Brain (organoid and tissue), 16 donors: ENCODE measurements at places on chromosomes 2 and 18. TPM values are rescaled to one million over a fixed set of nuclear protein-coding genes. Genes with fewer than 3 reads are reported as not detected.
A peak's percentile ranks its signal among the peaks of the same experiment; 100 is the strongest.

DNA sequence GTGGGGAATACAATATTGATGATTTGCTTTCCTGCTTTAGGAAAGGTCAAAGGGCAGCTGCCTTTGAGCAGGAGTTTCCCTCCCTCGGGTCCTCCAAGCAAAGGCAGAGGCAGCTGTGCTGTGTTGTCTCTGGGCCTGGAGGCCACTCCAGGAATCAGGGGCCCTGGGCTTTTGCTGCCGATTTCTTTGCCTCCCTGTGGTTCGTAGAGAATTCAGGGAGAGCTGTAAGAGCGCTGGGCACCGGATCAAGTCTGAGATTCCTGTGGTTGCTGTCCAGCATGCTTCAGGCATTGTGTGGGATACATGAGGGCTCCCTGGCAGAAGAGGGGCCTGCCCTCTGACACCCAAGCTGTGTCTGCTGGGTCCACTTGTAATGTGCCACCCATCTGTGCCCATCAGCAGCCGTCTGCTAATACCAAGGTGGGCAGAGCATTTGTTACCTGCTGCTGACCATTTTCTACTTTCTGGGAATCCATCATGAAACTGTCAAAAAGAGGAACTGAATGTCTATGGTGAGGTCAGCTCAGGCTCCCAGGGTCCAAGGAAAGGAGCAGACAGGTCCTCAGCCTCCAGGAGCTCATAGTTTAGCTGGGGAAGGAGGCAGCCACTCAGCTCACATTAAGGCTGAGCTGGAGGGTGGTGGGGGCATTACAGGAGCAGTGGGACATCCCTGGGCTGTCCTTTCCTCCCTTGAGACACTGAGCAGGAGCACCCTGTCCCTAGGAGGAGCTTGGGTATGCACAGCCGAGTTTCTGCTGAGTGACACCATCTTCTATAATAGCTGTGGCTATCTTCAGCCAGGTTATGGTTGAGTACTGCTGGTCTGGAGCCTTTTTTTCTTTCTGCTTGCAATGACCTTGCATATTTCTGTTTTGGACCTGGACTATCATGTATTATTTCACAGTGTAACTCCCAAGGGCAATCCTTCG lies 68.5 kb downstream of the CTIF start:
- DNase-seq, result peak; percentile 30

DNA sequence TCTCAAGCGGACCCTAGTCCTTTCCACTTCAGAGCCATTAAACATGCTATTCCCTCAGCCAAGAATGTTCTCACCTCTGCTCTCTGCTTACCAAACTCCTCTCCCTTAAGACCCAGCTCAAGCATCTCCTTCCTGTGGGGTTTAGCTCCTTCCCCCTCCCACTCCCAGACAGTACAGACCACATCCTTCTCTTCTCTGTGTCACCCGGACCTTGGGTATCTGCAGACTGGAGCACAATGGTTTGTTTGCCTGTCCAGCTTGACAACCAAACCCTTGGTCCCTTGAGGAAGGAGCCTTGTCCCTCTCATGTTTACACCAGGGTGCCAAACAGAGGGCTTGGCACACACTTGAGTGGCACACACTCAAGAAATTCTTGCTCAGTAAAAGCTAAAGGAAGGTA lies 4.1 kb upstream of the CD8A start:
- DNase-seq, result no peak

GRCh38 chr18:22667156-22667555 lies 249.4 kb upstream of the CTAGE1 start:
- no peak for DNase-seq

DNA sequence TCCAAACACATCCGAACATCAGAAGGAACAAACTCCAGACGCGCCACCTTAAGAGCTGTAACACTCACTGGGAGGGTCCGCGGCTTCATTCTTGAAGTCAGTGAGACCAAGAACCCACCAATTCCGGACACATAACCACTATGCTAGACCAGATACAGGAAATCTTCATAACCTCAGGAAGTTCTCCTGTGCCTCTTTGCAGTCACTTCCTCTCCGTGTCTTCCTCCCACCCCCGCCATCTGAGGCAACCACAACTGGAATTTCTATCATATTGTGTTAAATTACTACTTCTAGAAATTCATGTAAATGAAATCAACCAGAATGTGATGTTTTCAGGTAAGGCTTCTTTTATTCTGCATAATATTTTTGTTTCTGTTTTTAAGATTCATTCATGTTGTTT lies 631.0 kb upstream of the NXPH2 start:
- DNase-seq, result no peak

- no peak for DNase-seq
Measured at GRCh38 chr2:231360881-231361371, 34.6 kb upstream of the B3GNT7 start.

DNA sequence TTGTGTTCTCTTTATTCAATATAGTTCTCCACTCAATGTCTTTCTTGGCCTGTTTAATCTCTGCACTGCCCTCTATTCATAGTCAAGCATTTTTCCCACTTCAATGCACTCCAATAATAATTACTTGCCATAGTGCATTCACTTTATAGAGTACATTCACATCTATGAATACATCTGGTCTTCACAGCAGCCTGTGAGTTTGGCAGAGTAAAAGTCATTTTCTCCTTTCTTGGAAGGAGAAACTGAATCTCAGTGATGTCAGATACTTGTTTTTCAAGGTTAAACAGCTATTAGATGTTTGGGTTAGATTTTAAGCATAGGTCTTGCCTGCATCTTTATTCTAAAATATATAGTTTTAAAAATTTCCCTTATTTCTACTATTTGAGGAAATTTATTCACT lies 373.2 kb downstream of the TRIB2 start:
- no peak for DNase-seq

GRCh38 chr2:11562011-11562410 lies 28.2 kb downstream of the GREB1 start:
- DNase-seq, result no peak

DNA sequence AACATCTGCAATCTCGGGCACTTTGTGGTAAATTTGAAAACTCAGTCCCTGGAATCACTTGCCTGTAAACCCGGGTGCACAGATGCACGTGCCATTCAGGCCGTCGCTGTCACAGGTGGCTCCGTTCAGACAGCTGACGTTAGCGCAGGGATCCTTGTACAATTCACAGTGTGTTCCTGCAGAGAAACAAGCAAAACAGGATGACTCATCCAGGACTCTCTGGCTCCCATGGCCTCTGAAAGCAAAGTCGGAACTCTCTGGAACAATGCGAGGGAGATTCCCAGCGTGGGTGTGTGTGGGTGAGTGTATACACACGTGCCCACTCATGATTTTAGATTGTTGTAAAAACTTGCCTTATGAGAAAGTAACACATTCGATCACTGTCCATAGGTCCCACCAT lies 136.1 kb upstream of the PID1 start:
- no peak for DNase-seq

GRCh38 chr2:58065248-58065647 lies 18.6 kb downstream of the VRK2 start:
- no peak for DNase-seq

GRCh38 chr2:191840921-191841320 lies 6.0 kb downstream of the CAVIN2 start:
- DNase-seq, result no peak

DNA sequence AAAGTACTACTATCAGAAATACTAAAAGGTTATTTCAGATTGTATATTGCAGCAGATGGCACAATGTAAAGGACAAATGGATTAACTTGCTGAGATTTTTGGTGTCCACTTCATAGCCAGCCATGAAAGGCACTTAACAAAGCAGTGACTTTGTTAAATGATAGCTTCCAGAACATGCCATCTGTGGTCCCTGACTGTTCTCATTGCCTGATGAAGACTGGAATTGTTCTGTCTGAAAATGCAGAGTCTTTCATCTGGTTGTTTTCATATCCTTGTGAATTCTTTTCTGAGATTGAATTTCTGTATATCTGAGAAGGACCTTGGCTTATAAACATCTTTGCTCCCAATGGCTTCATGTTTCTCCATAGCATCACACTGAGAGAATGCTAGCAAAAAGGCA lies 44.4 kb upstream of the LRRTM1 start:
- no peak for DNase-seq

DNA sequence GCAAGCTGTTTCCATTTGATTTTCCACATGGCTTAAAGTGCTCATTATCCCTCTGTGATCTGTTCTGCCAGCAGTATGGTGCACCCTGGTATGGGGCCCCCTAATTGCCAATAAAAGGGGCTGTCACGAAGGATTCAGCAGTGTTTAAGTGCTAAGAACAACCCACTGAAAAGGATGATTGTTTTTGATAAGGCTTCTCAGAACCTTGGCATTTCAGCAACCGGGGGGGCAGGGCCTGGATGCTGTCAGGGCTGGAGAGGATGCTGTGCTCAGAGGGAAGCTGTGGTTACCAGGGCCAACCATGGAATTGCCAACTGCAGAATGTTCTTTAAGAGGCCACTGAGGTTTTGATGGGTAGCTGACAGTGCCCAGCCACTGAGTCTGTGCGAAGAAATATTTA lies 117.8 kb downstream of the CTIF start:
- peak; percentile 90 for DNase-seq

- DNase-seq, result no peak
Measured at GRCh38 chr2:145066151-145066661, 546.3 kb upstream of the ZEB2 start.

DNA sequence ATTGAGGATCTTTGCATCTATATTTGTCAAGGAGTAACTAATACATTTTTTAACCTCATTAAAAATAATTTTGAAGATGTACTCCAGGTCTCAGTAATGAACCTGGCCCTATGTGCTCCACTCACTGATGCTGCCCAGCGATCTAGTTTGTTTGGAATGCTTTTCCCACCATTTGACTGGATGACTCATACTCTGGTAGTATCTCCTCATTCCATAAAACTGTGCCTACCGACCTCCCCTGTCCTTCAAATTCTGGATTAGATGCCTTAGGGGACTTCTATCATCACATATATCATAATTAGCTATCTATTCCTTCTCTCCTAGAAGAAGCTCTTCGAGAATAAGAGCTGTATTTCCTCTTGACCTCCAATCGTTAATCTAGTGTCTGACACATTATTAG lies 83.8 kb downstream of the FAM117B start:
- no peak for DNase-seq

- no peak for DNase-seq
Measured at GRCh38 chr2:3193443-3194330, 183.9 kb downstream of the EIPR1 start.

GRCh38 chr18:48770243-48770642 lies 180.5 kb downstream of the SMAD7 start:
- no peak for DNase-seq

DNA sequence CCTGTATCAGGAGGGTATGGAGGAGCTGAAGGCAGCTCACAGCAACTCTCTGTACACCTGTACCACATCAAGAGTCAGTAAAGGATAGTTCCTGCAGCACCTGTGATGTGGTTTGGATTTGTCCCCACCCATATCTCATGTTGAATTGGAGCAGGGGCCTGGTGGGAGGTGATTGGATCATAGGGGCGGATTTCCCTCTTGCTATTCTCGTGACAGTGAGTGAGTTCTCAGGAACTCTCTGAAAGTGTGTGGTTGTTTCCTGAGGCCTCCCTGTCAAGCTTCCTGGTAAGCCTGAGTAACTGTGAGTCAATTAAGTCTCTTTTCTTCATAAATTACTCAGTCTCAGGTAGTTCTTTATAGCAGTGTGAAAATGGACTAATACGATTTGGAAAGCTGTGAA lies 28.9 kb downstream of the OSBPL1A start:
- DNase-seq, result no peak

GRCh38 chr2:20913491-20913890 lies 90.6 kb upstream of the LDAH start:
- no peak for DNase-seq

- no peak for DNase-seq
Measured at GRCh38 chr18:51011709-51012108, 18.3 kb upstream of the SMAD4 start.

GRCh38 chr2:109339519-109339966 lies 210.5 kb downstream of the SH3RF3 start:
- no peak for DNase-seq

DNA sequence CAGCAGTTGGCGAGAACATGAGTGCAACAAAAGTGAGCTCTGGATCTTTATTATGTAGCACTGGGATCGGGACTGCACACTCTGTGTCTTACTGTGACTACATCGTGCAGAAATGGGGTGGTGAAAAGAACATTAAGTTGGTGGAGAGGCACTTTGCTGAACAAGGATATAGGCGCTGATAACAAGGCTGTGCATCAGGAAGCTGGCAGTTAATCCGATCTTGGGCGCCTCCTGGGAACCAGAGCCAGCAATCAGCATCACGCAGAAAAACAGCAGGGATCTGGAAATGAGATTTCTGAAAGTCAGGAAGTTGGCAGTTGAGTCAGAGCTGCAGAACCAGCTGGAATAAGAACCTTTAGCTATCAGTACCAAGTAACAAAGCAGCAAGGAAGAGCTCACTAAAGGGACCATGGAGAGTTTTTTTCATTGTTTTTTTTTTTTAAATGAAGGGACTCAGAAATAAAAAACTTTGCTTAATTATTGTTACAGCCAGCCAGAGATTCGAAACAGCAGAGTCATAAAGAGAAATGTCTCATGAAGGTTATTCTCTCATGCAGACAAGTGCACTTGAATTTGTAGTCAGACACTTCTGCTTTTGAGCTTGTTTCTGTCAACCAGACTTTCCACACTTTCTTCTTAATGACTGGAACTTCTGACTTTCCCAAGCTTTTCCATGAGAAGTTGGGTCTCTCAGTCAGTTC lies 22.8 kb upstream of the MYO3B start:
- DNase-seq, result peak; percentile 43

Gene TFPI
- polyA plus RNA-seq, result 2.3 TPM

Gene AQP12A
- not detected for polyA plus RNA-seq

Gene REG1B
- not detected for polyA plus RNA-seq

Gene THSD7B
- polyA plus RNA-seq, result 1.8 TPM

Gene SLC5A7
- polyA plus RNA-seq, result not detected

Gene RAB6C
- 0.29 TPM for polyA plus RNA-seq

Gene CD8A
- 2.7 TPM for polyA plus RNA-seq

Gene MSH6
- polyA plus RNA-seq, result 47.1 TPM

Gene GKN2
- not detected for polyA plus RNA-seq

Gene EDAR
- polyA plus RNA-seq, result not detected

Gene LAMA1
- 0.32 TPM for polyA plus RNA-seq
